ENCODE measurements at places on chromosomes 13 and 19.

DNA sequence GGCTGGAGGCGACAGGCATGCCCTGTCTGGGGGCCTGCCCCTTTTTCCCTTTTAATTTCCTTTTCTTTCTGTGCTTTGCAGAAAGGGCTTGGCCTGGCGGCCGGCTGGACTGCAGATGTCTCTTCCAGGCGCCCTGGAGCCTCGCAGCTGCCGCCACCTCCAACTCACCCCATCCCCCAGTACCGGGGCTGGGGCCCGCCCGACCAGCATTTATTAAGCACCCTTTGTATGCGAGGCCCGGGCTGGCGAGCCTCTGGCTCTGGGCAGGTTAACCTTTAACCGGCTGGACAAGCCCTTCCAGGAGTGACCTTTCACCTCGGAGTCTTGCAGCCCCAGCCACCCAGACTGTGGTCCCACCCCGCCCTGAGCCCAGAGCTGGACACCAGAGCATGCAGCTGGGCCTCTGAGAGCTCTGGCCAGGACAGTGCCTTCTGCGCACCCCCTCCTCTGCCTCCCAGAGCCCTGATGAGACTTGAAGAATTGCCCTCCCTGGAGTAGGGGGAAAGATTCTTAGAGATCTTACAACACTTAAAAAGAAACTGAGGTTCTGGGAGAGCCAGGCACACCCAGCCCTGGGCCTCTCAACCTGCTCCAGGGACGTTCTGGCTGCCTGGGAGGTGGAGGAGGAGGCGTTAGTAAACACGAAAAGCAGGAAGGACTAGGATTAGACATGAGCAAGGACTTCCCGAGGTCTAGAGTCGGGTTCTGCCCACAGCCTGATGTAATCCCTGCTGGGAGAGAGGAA is 1.1 kb upstream of the NR2F6 start:
- no peak for DNase-seq

DNA sequence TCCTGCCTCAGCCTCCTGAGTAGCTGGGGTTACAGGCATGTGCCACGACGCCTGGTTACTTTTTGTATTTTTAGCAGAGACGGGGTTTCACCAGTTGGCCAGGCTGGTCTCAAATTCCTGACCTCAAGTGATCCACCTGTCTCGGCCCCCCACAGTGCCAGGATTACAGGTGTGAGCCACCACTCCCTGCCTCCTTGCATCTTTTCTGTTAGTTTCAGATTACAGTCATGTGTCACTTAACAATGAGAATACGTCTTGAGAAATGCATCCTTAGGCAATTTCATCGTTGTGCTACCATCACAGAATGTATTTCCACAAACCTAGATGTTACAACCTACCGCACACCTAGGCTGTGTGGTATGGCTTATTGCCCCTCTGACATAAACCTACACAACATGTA is 180.4 kb downstream of the TM9SF2 start:
- no peak for DNase-seq

GRCh38 chr13:96844195-96844594 is 150.1 kb downstream of the OXGR1 start:
- no peak for DNase-seq

- no peak for DNase-seq
These were observed 1040.6 kb upstream of the SLC10A2 start for GRCh38 chr13:104106705-104107393.

DNA sequence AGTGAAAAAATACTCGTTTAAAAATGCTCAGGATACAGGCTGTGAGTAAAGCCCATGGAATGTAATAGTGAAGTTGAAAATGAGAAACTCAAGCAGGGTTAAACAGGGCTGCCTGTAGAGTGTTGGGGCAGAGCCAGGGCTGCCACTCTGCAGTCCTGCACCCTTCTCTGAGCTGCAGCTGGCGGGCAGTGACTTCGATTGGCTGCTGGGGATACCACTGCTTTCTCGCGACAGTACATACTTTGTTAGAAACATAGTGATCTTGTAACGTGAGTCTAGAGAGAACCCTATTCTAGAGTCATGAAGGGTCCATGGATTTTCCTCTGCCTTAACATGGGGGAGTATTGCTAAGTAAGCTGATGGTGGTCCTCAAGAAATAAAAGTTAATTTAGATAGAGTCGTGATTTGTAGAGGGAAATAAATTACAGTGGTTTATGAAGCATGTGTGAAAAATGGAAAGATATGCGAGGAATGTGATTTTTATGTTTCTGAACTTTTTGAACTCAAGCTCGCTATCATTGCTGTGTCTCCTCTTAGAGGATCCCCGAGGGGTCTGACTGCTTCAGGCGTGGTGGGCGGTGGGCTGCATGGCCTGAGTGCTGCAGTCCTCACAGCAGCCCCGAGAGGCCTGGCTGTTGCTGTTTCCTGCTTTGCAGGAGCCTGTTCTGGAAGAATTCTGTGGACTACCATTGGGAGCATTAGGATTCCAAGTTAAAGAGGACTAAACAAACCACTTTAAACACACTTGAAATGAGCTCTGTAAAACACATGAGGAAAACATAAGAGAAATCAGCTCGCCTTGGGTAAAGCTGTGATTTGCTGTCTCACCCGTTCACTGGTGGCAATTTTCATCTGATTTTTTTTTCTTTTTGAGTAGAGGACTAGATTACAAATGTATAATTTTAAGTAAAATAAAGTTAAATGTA is 95.7 kb downstream of the ARHGEF7 start:
- no peak for DNase-seq

DNA sequence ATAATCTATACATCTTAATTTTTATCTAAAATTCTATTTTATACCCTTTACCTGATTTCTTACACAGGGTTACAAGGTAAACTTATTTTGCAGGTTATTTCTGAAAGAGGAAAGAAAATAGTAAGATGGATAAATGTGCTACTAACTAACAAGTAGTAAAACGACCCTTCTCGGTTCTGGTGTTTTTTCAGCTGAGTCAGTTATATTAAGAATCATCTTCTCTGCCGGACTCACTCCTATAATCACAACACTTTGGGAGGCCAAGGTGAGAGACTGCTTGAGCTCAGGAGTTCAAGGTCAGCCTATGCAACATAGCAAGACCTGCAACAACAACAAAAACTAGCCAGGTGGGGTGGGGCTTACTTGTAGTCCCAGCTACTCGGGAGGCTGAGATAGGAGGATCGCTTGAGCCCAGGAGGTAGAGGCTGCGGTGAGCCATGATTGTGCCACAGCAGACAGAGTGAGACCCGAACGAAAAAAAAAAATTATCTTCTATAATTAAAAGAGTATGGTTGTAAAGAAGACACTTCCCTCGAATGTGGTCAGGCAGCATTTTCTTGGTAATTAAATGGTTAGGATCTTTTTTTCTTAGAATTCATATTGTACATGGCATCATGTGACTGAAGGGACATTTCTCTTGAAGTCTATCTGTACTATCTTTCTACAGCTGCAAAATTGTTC is 27.9 kb upstream of the RCBTB2 start:
- DNase-seq = no peak

DNA sequence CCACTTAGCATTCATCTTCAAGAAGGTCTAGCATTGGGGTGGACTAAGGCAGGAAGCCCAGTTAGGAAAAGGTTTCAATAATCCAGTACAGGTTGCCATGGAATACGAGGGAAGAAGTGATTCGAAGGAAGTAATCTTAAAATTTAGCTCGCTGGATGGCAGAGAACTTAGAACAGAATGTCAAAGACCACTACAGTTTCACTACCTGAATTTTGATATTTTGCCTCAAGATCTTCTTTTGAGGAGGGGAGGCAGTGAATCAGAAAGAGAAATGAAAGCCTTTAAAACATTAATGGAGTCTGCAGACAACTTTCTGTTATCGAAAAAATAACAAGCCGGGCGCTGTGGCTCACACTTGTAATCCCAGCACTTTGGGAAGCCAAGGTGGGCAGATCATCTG is 7.0 kb upstream of the RAB8A start:
- no peak for DNase-seq

DNA sequence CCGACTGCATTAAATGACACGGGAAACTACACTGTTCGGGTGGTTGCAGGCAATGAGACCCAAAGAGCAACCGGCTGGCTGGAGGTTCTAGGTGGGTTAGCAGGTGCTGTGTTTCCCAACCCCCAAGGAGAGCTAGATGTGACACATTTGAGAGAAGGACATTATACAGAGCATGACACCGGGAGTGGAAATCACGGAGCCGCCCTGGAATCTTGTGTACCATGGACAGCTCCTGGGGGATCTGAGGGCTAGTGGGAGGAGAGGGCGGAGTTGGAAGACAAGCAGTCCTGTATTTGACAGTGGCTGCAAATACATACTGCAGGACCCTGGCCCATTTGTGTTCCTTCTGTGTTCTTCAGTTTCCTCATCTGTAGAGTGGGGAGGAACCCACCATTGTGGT is 2.3 kb downstream of the CEACAM18 start:
- no peak for DNase-seq

GRCh38 chr13:40599747-40600146 is 66.7 kb downstream of the FOXO1 start:
- DNase-seq = no peak

- DNase-seq = no peak
These were observed 4.5 kb downstream of the MIR17HG start for GRCh38 chr13:91351980-91352379.

DNA sequence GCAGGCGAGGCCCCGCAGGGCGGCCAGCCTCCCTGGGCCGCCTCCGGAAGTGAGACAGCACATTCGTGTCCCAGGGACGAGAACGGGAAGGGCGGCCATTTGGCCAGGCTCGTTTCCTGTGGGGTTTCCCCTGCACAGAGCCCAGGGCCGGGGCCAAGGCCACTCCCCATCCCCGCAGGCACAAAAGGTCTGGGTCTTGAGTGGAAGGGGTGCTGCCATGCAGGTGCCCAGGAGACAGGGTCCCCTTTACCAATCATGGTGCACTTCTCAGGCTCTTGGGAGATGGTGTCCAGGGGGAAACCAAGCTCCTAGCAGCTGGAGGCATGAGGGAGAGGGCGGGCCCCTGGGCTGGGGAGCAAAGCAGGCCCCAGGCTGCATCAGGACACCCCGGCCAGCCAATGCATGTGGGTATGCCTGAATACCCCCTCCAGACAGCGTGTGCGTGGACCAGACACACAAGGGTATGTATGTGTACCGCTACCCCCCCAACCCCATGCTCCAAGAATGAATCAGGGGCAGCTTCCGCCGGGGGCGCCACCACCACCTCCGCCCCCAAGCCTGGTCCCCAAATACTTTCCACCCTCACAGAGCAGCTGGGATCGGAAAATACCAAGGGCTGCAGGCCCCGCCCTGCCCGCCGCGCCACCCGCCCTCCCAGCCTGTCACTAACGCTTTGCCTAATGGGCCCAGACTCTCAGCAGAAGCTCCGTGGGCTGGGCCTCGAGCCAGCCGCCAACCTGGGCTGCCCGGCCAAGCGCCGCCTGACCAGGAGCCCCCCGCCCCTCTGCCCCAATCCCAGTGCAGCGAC is 37.6 kb upstream of the NANOS3 start:
- DNase-seq = no peak

- DNase-seq = peak; percentile 18
These were observed 1.3 kb downstream of the HMG20B start for GRCh38 chr19:3573858-3574637.

DNA sequence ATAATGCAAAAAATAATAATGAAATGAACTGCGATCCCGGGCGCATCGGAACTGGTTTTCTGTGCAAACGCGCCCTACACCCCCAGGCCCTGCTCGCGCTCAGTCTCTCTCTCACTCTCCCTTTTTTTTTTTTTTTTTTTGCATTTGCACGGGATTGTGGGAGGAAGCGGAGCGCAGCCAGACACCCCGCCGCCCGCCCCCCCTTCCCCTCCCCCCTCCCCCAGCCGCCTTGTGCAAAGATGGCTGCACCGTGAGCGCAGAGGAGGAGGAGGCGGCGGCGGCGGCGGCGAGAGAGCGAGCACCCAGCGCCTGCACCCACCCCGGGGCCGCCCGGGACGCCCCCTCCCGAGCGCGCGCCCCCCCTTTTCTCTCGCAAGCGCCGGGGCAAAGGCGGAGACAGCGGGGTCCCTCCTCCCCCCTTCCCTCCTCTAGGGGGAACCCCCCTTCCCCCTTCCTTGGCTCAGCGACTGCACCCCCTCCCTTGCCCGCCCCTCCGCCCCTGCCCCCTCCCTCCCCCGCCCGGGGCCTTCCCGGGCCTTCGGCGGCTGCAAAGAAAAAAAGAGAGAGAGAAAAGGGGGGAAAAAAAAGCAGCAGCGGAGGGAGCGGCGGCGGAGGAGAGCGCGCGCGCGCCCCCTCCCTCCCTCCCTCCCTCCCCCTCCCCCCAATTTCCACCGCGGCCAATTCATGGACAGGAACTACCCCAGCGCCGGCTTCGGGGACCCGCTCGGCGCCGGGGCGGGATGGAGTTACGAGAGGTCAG is at the start of gene PRR12:
Gene PRR12, plus strand, starts transcription at position 212 of the 760 bp plus-strand sequence. Its CDS starts 473 bp downstream, at position 685.
- DNase-seq = peak; percentile 65

- no peak for DNase-seq
These were observed 51.1 kb downstream of the HSPH1 start for GRCh38 chr13:31110617-31111016.

DNA sequence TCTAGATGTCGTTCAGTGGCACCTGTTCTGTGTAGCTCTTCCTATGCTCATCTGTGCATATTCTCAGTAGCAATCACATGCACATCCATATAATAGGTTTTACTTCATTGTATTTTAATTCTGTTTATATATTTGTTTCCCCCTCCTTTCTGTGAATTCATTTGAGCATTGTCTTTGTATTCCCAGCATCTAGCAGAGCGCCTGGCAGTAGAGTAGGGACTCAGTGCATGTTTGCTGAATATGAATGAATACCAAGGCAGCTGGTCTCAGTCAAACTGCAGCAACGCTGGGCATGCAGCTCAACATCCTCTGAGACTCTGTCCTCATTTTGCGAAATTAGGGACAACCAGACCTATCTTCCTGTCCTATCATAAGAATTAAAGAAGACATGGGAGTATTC is 330.1 kb downstream of the SPRY2 start:
- DNase-seq = no peak

- DNase-seq = no peak
These were observed 241.1 kb upstream of the ZNF507 start for GRCh38 chr19:32104153-32104849.

- DNase-seq = no peak
These were observed 598 bp downstream of the OR2Z1 start for GRCh38 chr19:8722032-8722431.

DNA sequence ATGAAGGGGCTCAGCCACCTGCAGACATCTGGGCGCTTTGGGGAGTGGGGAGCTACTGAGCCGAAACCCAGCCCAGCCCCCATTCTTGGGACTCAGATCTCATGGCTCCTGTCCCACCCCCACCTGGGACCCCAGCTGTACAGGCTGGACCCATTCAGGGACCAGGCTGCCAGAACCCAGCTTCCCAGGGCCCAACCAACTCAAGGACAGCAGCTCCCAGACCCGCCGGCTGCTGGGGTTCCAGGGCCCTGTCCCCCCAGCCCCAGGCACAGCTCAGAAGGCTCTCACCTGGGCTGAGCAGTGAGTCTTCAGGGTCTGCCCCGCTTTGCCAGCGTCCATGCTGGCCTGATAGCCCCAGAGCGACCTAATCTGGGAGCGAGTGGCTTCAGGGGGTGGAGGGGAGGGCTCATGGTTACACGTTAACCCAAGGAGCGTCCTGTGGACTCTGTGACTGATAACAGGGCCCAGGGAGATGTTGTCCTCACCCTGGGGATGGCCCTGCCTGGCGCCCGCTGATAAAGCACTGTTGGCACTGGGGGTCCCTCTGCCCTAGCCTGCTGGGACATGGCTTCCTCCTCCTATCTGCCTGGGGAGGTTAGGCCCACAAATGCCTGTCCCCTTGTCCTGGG is at the start of gene TMEM86B:
Gene TMEM86B, minus strand, starts transcription at position 361 of the 629 bp plus-strand sequence. Its CDS starts 22 bp downstream, at position 339.
- DNase-seq = no peak

GRCh38 chr19:35320065-35320713 is 8.8 kb upstream of the CD22 start:
- no peak for DNase-seq

- DNase-seq = no peak
These were observed 6.2 kb downstream of the CARD8 start for GRCh38 chr19:48249502-48250014.

All from NCI-H2107 (cell line).